ENCODE measurements at places on chromosomes 3 and 15. TPM values are rescaled to one million over a fixed set of nuclear protein-coding genes. Genes with fewer than 3 reads are reported as not detected.

Gene GPR15
- not detected for total RNA-seq

Gene SLC6A20
- total RNA-seq, result 0.02 TPM

Gene SLC38A3
- not detected for total RNA-seq

Gene FAM3D
- not detected for total RNA-seq

Gene HIGD2B
- not detected for total RNA-seq
